ENCODE measurements at places on chromosomes 16 and 17. TPM values are rescaled to one million over a fixed set of nuclear protein-coding genes. Genes with fewer than 3 reads are reported as not detected.

Gene KRT20
- total RNA-seq: 0.21 TPM

Gene SMIM36
- not detected for total RNA-seq

Gene ACSM5
- total RNA-seq: 0.17 TPM

Gene ACSM2A
- total RNA-seq: not detected

Gene ICAM2
- 0.33 TPM for total RNA-seq

- no peaks in the 10 kb centered on the region for H3K36me3 ChIP-seq
- H3K4me3 ChIP-seq: no peak overlapping the region
- peaks cover 2% of the 10 kb centered on the region for H3K27me3 ChIP-seq
- H3K4me1 ChIP-seq: peaks cover 13% of the 10 kb centered on the region
- H3K27ac ChIP-seq: no peak overlapping the region
Observed at GRCh38 chr17:45677770-45678169, 106.3 kb upstream of the CRHR1 start.

GRCh38 chr16:69703638-69704037 lies 22.7 kb downstream of the NQO1 start:
- no peak overlapping the region for H3K27ac ChIP-seq
- H3K36me3 ChIP-seq: no peaks in the 10 kb centered on the region
- no peak overlapping the region for H3K4me3 ChIP-seq
- 0 out of 2 replicates have a peak, but pooled peaks cover 6% of the 10 kb centered on the region for H3K4me1 ChIP-seq
- no peaks in the 10 kb centered on the region for H3K27me3 ChIP-seq

- 0 out of 2 replicates have a peak, but pooled peaks cover 5% of the 10 kb centered on the region for H3K36me3 ChIP-seq
- H3K4me1 ChIP-seq: 0 out of 2 replicates have a peak, but pooled peaks cover 4% of the 10 kb centered on the region
- no peak overlapping the region for H3K27ac ChIP-seq
- H3K27me3 ChIP-seq: no peaks in the 10 kb centered on the region
- H3K4me3 ChIP-seq: no peak overlapping the region
Observed at GRCh38 chr17:74414510-74414909, 17.4 kb upstream of the GPRC5C start.

DNA sequence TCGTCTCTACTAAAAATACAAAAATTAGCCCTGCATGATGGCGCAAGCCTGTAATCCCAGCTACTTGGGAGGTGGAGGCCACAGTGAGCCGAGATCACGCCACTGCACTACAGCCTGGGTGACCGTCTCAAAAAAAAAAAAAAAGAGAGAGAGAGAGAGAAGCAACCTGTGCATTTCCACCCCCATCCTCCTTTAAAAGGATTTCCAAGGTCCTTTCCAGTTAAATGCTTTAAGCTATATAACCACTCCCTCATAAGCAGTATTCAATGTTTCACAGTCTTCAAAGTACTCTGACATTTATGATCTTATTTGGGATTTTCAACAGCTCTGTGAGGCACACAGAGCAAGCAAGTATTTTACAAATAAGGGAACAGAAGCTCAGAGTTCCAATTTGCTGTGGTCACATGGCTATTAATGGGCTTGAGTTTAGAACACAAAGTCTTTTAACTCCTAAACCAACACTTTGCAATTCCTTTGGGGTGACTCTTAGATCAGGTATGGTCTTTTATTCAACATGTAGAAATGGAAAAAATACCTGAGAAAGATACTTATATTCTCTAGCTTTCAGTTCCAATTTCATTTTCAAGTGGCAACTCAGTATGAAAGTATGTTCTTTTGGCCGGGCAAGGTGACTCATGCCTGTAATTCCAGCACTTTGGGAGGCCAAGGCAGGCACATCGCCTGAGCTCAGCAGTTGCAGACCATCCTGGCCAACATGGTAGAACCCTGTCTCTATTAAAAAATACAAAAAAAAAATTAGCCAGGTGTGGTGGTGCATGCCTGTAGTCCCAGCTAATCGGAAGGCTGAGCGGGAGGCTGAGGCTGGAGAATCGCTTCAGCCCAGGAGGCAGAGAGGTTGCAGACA lies 31.3 kb downstream of the SPOP start:
- H3K27ac ChIP-seq: peak overlapping the region; percentile 20
- no peak for DNase-seq
- H3K4me1 ChIP-seq: peaks cover 21% of the 10 kb centered on the region
- no peaks in the 10 kb centered on the region for H3K36me3 ChIP-seq
- H3K4me3 ChIP-seq: no peak overlapping the region

- H3K36me3 ChIP-seq: no peaks in the 10 kb centered on the region
- DNase-seq: no peak
- no peak overlapping the region for H3K4me3 ChIP-seq
- no peaks in the 10 kb centered on the region for H3K27me3 ChIP-seq
- H3K27ac ChIP-seq: peak overlapping the region; percentile 69
- H3K4me1 ChIP-seq: peaks cover 44% of the 10 kb centered on the region
Observed at GRCh38 chr17:76996741-76997694, 128.8 kb downstream of the MGAT5B start.

- DNase-seq: no peak
- no peaks in the 10 kb centered on the region for H3K4me1 ChIP-seq
- H3K27me3 ChIP-seq: no peaks in the 10 kb centered on the region
- H3K27ac ChIP-seq: no peak overlapping the region
- H3K36me3 ChIP-seq: no peaks in the 10 kb centered on the region
Observed at GRCh38 chr16:23382279-23382678, 70.7 kb downstream of the COG7 start.

- H3K4me3 ChIP-seq: peak overlapping the region; percentile 85
- H3K27ac ChIP-seq: peak overlapping the region; percentile 100
- no peaks in the 10 kb centered on the region for H3K36me3 ChIP-seq
- peaks cover 23% of the 10 kb centered on the region for H3K4me1 ChIP-seq
- no peak for DNase-seq
Observed at GRCh38 chr17:43360376-43360738, 38.4 kb upstream of the ARL4D start.

Data from WTC11 (cell line).